ENCODE measurements at places on chromosomes 6 and 20. TPM values are rescaled to one million over a fixed set of nuclear protein-coding genes. Genes with fewer than 3 reads are reported as not detected.

KIF13A gene
- total RNA-seq, result 26.7 TPM

SLC16A10 gene
- total RNA-seq, result 4.1 TPM

MRPS26 gene
- 30.0 TPM for total RNA-seq

RTN4IP1 gene
- 4.7 TPM for total RNA-seq

DNA sequence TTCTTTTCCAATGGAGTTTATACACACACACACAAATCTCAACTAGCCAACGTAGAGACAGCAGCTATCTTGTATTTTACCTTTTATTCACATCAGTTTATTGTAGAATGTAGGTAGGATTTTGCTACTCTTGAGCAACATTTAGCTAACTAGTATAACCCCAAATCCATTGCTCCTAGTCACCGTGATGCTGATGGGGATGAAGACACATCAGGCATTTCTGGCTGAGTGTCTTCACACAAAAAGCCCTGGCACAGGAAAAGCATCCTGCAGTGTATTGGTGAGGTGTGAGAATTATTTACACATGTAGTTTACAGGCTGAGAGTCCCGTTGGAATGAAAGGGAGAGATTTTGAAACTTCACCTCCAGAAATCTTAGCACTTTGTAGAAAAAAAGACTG is 65.9 kb upstream of the FBXL4 start:
- H3K4me3 ChIP-seq, result no peak overlapping the region
- H3K4me1 ChIP-seq, result peaks cover 16% of the 10 kb centered on the region
- no peak for DNase-seq
- H3K27me3 ChIP-seq, result no peaks in the 10 kb centered on the region
- no peaks in the 10 kb centered on the region for H3K36me3 ChIP-seq

GRCh38 chr6:47520282-47520681 is 42.7 kb downstream of the CD2AP start:
- peak overlapping the region; percentile 18 for H3K4me3 ChIP-seq
- H3K4me1 ChIP-seq, result peaks cover 27% of the 10 kb centered on the region
- H3K36me3 ChIP-seq, result no peaks in the 10 kb centered on the region
- peak; percentile 49 for DNase-seq
- peaks cover 4% of the 10 kb centered on the region for H3K27me3 ChIP-seq

ZFP57 gene
- not detected for total RNA-seq

Measured in glutamatergic neuron (in vitro differentiated cells).